BE2C (cell line): ENCODE measurements at places on chromosomes 4 and X.
A peak's percentile ranks its signal among the peaks of the same experiment; 100 is the strongest.

GRCh38 chr4:4362991-4363697 lies 23.8 kb upstream of the NSG1 start:
- DNase-seq = no peak

- DNase-seq = no peak
Measured at GRCh38 chr4:27022963-27023362, 162.3 kb downstream of the STIM2 start.

DNA sequence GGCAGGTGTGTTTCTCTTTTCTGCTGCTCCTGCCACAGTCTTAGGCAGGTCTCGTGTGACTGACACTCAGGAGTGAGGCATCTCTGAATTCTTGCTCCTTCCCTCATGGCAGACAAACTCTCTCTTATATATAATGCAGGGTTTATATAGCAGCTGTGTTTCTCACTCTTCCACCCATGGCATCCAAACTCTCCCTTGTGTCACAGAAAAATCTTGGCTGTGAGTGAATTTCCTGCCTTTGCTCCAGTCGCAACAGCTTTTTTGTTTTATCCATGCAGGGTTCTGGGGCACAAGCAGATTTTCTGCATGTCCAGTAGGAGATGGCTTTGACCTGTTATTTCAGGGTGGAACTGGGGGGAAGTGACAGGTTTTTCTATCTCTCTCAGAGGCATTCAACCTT lies 1275.5 kb downstream of the ADGRL3 start:
- no peak for DNase-seq

DNA sequence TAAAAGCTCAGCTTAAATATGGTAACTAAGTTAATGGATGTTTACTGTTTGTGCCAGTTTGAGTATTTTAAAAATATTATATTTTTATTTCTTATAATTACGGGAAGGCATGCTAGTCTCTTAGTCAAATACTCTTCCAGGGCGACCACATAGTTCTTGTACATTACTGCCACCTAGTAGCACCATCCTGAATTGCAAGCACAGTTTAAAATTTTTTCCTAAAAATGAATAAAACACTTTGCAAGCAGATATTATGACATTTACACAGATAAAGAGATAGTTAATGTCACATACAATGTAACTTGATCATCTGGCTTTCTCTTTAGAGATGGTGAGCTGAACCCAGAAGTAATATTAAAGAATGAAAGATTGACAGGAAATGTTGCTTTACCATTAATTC lies 11.5 kb downstream of the NDP start:
- no peak for DNase-seq

DNA sequence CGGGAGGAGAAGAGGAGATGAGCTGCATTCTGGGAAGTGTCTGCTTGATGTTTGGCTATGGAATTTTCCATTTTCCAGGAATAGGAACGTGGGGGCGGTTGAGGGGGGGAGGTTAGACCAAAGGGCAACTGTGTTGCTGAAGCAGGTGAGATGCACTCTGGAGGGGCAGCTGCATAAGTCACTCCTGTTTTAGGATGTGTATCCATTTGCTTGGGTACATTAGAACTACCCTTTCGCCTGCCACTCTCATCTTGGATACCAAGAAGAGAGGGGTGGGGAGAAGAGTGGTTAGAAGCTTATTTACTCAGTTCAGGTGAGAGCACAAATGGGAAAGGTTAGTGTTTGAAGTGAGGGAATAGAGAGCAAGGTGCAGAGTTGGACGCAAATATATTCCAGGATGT lies 934 bp upstream of the GPR119 start:
- DNase-seq = no peak

DNA sequence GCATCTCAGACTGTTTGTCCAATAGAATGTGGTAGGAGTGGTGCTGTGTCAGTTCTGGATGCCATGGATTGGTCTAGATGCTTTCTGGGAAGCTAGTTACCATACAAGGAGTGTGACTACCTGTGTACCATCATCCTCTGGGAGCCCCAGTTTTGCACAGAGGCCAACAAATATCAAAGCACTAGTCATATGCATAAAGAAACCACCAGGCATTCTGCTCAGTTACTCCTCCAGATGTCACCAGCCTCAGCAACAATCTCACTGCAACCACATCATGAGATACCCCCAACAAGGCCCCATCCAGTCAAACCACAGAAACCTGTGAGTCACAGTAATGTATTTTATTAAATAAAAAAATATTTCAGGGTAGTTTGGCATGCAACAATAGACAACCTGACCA lies 435.8 kb upstream of the CPEB2 start:
- no peak for DNase-seq

DNA sequence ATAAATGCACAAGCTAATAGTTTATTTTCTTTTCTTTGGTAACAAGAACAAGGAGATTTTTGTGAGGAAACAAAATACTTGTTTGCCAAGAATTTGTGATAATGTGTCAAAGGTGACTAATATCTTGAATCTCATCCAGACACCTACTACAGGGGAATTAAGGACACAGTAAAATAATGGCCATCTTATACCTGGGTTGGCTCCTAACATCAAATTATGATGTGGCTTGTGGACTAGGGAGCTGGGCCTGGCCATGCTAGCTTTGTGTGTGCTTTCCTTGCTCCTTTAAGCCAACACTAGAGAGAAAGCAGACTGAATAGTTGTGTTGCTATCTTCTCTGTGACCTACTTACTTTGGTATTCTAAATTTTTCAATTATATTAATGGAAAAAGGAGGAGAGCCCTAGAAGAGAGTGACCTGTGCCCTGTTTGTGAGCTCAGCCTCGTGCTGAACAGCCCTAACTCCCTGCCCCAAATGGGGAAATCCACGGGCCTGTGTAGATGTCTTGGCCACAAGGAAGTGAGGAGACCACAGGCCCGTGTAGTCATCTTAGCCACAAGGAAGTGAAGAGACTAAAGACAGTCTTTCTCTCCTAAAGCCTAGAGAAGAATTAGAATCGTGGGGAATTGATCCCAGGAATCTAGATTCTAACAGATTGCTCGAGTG lies 23.3 kb downstream of the ARHGAP24 start:
- no peak for DNase-seq

GRCh38 chrX:70485466-70485865 lies 40.8 kb downstream of the DLG3 start:
- no peak for DNase-seq

- DNase-seq = peak; percentile 39
Measured at GRCh38 chr4:4271912-4272311, 18.0 kb downstream of the LYAR start.

GRCh38 chr4:129138810-129139496 lies 43.0 kb downstream of the C4orf33 start:
- DNase-seq = no peak

- no peak for DNase-seq
Measured at GRCh38 chrX:111483881-111484280, 27.6 kb upstream of the SERTM2 start.

- no peak for DNase-seq
Measured at GRCh38 chr4:119286377-119287002, 35.4 kb downstream of the FABP2 start.

DNA sequence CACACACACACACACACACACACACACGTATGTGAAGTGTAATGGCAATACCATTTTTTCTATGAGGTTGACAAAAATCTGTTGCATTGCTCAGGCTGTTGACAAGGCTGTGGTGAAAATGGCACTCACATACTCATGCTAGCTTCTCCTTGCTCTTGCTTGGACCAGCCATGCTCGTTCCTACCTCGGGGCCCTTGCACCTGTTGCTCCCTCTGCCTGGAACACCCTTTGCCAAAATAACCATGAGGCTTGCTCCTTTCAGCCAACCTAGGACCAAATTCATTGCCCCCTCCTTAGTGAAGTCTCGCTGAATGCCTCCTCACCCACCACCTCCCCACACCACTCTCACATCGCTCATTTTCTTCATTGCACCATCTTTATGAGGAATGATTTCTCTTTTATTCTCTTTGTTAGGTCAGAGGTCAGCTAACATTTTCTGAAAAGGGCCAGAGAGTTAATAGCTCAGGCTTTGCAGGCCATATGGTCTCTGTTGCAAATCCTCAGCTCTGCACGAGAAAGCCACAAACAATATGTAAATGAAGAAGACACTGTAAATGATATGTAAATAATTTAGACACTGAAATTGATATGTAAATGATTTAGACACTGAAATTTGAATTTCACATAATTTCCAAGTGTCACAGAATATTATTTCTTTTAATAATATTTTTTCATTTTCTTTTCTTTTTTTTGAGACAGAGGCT lies 13.3 kb downstream of the SLC38A5 start:
- no peak for DNase-seq

DNA sequence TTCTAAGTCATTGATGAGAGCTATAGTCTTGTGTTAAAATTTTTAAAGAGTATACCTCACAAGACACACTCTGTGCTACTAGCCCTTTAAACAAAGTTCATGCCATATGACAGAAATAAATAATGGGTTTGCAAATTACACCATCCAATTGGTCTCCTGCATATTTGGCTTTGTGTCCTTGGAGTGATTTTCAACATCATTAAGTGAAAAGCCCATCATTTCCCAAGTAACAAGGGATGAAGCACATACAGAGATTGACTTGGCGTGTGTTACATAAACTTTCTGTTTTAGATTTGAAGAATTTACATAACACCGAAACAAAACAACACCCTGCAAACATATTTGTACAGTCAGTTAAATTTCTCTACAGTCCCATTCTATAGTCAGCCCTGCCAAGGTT lies 216.9 kb upstream of the NEIL3 start:
- DNase-seq = no peak

DNA sequence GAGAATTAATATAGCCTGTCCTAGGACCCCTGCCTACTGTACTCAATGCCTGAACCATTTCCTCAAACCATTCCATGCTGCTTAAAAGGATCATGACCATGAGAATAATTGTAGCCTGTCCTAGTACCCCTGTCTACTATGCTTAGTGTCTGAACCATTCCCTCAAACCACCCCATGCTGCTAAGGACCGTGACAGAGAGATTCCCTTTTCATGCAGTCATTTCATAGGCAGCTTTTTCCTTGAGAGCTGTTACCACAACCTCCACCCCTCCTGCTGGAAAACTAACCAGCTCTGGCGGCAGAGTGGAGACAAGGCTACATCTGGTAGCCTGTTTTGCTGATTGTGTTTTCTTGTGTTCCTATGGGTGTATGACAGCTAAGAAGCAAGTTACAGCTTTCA lies 174.9 kb upstream of the SMARCAD1 start:
- peak; percentile 79 for DNase-seq

DNA sequence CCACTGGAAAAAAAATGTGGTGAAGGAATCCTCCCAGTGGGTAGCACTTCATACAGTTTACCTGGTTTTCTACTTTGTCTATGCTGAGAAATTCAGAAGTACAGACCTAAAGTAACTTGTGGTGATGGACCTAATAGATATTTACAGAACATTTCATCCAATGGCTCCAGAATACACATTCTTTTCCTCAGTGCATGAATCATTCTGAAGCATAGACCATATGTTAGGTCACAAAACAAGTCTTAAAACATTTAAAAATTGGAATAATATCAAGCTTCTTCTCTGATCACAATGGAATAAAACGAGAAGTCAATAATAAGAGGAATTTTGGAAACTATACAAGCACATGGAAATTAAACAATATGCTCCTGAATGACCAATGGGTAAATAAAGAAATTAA lies 450.1 kb upstream of the INTU start:
- no peak for DNase-seq

DNA sequence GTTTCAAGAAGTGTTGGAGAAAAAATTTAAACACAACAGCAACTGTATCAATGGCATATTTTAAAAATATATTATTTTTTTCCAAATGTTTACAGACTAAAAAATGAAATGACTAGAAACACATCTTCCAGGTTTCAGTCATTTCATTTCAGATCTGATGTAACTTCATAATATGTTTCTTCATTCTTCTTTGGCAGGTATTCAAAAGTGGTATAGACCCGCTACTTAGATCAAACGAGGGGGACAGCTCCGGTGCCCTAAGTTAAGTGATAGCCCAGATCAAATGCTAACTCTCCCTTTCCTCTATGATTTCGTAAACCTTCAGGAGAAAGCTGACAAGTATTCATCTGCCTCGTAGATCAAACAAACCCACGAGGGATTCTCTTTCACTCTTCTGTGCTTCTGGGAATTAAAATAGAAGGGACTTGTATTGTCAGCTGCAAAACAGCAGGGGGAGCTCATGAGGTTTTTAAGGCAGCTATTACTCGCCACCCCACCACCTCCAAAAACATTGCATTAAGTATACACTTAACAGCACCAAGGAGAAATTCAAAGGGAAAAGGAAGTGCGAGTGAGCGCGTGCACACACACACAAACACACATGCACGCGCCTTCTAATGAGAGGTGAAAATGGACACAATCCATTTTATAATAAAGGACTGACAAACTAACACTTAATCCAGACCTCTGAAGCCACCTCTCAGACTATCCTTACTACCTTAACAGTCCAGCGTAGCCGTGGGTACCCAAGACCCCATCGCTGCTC lies 21.4 kb downstream of the HELT start:
- DNase-seq = peak; percentile 64

- DNase-seq = no peak
Measured at GRCh38 chr4:10260777-10261176, 144.2 kb upstream of the WDR1 start.

DNA sequence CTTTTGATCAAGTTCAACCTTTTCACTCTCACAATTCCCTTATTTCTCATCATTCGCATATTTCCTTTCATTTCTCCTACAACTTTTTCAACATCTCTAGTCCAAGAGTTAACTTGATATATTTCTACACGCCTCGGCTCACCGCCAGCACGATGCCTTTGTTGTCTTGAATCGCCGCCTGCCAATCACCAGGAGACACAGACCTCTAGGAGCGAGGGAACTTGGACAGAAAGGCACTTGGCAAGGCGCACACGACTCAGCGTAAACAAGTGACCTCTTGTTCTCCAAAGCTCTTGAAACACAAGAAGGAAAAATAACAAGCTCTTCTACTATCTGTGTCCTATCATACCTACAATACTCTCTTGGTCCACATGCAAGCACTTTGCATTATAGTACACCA lies 27.1 kb upstream of the RBMX start:
- DNase-seq = no peak

GRCh38 chr4:185559915-185560281 lies 24.6 kb upstream of the PDLIM3 start:
- peak; percentile 35 for DNase-seq

- no peak for DNase-seq
Measured at GRCh38 chr4:88697141-88697540, 488 bp downstream of the NAP1L5 start.

DNA sequence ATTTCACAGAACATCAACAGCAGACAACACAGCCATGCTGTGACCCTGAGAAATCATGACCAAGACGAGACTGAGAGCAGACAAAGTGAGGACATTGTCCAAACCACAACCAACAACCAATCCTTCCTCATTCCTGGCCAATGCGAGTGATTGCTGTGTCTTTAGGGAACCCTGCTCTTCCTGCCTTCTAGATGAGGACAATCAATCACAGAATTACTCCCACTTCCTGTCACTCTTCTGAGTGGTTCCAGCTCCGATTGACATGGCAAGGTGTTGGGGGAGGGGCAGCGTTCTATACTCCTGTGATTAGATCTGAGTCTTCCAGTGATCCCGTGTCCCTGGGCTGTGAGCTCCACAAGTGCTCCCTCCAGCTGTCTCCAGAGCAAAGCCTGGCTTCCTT lies 227.8 kb downstream of the STIM2 start:
- no peak for DNase-seq

GRCh38 chr4:8920969-8921368 lies 49.3 kb upstream of the HMX1 start:
- DNase-seq = no peak

GRCh38 chr4:138665851-138666250 lies 349.7 kb upstream of the NOCT start:
- no peak for DNase-seq

GRCh38 chr4:87056881-87057280 lies 122.1 kb downstream of the AFF1 start:
- no peak for DNase-seq

GRCh38 chrX:112636951-112637581 lies 42.7 kb downstream of the LHFPL1 start:
- no peak for DNase-seq
